ENCODE measurements at places on chromosomes 16 and 17.

DNA sequence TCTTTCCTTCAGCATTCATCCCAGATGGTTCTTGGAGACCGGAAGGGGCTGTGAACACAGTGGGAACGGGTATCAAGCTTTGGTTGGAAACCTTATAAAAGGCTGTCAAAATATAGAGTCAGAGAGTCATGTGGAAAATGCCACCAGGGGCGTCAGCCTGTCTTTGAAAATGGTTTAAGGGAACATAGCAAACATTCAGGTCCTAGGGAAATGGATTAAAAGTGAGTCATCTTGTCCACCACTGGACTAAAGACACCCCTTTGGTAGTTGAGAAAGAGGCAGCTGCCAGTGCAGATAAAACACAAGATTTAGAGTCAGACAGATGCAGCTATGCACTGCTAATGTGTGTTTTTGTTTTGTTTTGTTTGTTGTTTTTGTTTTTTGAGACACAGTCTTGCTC is 47.8 kb upstream of the BCO1 start:
- no peak for DNase-seq

DNA sequence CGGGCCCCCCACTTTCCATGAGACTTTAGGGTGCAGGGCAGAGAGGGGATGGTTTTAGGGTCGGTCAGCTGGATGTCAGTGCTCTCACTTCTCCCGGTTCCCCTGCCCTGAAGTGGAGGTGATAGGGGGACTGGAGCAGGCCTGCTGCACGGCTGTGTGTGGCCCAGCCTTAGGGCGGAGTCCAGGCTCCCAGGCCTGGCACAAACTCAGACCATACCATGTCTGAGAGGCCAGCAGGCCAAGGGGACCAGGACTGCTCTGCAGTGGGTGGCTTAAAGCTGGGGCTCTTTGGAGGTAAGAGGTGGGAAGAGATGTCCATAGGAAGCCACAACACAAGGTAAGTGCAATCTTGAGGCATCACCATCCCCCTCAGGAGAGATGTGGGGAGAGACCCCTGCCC is 8.3 kb downstream of the TFAP4 start:
- DNase-seq: no peak

DNA sequence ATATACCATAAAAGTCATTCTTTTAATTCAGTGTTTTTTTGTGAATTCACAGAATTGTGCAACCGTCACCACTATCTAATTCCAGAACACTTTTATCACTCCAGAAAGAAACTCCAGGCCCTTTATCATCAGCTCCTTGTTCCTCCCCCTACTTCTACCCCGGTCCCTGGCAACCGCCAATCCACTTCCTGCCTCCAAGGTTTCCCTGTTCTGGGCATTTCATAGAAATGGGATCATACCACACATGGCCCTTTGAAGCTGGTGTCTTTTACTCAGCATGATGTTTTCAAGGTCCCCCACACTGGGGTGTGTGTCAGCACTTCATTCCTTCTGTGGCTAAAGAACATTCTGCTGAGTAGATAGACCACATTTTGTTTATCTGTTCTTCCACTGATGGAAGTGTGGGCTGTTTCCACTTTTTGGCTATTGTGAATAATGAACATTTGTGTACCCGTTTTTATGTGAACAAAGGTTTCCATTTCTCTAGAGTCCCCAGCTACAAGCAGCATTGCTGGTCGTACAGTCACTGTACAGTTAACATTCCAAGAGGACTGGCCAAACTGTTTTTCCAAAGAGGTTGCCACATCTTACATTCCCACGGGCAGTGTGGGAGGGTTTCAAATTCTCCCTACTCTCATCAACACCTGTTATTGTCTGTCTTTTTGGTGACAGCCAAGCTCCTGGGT is 75.8 kb upstream of the ZNF469 start:
- DNase-seq: no peak

- no peak for DNase-seq
Observed at GRCh38 chr16:62700426-62701294, 664.4 kb upstream of the CDH8 start.

DNA sequence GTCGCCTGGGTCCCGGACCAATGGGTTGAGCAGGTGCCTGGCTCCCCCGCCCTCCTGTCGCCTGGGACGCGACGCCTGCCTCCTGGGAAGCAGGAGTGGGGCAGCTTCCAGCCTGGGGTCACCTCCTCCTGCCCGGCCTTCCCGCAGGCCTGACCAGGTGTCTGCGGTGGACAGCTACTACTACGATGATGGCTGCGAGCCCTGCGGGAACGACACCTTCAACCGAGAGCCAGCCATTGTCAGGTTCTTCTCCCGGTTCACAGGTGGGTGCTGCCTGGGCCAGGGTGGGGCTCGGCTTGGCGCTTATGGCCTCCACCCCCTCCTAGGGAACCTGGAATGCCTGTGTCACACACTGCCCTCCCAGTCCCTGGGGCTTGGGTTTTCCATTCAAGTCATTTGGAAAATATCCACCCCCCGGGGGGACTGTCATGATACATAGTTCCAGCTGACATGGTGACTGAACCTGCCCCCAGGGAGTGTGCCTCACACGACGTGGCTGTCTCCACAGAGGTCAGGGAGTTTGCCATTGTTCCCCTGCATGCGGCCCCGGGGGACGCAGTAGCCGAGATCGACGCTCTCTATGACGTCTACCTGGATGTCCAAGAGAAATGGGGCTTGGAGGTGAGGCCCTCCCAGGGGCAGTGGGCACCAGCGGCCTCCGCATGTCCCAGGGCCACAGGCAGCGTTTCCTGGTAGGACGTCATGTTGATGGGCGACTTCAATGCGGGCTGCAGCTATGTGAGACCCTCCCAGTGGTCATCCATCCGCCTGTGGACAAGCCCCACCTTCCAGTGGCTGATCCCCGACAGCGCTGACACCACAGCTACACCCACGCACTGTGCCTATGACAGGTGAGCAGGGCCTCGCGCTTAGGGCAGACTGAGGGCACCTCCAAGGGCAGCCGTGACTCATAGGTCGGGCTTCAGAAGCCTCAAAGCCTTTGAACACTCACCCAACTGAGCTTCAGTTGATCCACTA is 2.3 kb downstream of the DNASE1 start:
- DNase-seq: no peak

DNA sequence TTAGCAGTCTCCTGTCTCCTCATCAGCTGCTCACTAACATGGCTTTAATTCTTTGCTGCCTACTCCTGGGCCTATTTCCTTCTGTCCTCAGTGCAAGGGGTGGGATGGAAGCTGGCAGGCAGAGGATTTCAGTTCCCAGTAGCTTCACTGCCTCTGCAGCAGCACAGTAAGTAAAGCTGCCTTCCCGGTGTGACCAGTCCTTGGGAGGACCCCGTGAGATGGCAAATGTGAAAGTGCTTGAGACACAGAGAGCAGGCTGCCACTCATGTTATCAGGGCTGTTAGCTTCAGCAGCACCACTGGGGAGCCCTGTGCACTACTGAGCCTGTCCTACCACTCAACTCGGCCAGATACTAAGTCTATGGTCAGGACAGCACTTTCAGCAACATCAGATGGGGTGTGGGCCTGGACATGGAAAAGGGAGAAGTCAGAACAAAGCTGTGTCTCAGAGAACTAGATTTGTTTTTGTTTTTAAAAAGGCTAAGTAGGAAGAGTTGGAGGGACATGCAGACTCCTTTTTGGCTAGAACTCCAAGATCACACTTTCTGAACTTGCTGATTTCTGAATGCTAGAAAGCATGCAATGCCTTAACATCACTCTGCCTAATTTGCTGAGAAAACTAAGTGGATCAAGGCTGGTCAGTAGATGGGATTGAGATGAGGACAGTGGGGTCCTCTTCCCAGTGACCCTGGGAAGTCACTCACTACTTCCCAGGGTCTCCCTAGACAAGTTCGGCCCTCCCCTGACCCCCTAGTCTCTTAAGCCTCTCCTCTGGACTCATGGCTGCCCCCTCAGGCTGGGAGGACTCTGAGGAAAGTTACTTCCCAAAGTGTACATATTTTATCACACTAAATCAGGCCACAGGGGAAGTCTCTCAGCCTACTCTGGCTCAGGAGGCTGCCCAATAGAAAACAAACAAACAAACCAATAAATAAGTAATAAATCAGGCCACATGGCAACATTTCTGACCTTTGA is 1.1 kb downstream of the ACSF2 start:
- DNase-seq: no peak

DNA sequence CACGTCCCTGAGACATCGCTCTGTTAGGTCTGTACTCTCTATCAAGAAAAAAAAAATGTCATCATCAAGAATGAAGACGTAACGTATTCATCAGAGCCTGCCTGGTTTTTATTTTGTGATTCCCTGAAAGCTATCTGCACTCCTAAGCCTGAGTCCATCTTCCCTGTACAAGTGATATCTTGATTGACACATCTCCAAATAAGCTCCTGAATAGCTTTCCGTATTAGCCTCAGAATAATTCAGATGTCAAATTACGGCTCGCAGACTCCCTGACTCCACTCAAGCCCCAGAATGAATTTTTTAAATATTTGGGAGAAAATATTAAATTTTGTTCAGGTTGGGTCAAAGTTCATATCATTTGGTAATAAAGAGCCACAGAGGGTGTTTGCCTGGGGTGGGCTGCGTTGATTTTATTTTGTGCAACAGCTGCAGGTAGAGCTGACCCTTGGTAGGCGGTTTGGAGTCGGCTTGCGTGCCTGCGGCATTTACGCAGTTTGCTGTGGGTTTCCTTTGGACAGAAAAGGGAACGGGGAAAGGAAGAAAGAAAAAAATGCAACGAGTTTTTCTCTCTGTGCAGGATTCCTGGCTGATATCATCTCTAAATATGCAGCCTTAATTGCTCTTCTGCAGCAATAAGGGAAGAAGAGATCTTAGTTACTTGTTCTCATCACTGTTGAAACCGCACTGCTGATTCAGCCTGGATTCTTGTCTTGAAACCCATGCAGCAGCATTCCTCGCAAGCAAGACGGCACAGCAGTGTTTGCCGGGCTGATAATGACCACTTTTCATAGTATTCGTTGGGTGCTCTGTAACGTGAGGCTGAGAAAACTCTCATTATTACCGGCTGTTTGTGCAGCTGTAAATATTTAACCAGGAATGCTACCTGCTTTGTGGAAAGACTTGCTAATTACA is 114.7 kb downstream of the IRX3 start:
- DNase-seq: no peak

DNA sequence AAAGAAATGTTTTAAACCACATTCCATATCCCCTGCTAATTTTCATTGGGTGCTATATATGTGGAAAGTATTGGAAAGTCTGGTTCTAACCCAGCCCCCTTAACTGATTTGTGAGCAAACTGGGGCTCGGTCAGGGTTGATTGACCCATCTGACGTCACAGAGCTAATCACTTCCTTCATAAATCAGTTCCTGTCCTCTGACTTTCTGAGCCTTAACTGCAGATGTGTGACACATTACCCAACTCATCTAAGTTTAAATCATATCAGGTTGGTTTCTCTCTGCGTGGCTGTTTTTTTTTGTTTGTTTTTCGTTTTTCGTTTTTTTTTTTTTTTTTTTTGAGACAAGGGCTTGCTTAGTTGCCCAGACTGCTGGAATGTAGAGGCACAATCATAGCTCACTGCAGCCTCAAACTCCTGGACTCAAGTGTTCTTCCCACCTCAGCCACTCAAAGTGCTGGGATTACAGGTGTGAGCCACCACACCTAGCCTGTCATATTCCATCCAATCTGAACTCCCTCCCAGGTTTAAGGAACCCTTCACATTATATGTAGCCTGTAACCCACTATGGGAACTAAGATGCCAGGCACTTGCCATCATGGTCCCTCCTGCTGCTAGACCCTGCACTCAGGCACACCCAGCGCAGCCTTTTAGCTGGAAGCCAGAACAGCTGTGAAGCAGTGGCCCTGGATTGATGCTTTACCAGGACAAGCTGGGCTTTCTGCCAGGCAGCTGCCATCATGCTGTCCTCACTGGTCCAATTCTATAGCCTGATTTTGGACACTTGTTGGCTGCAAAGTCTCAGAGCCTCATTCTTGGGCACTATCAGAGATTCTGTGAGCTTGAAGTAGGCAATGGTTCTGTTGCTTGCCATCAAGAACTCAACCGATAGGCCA is 6.9 kb upstream of the BPTF start:
- DNase-seq: no peak

GRCh38 chr16:9977333-9977897 is 204.8 kb downstream of the GRIN2A start:
- DNase-seq: no peak

Data from stimulated activated CD8-positive, alpha-beta memory T cell treated with anti-CD3 and anti-CD28 coated beads, Interleukin-2, amount 100 ng/mL, for 1 hour (primary cell).